Hindlimb muscle (tissue), 1 donor: ENCODE measurements at places on chromosomes 6 and 20. TPM values are rescaled to one million over a fixed set of nuclear protein-coding genes. Genes with fewer than 3 reads are reported as not detected.

DNA sequence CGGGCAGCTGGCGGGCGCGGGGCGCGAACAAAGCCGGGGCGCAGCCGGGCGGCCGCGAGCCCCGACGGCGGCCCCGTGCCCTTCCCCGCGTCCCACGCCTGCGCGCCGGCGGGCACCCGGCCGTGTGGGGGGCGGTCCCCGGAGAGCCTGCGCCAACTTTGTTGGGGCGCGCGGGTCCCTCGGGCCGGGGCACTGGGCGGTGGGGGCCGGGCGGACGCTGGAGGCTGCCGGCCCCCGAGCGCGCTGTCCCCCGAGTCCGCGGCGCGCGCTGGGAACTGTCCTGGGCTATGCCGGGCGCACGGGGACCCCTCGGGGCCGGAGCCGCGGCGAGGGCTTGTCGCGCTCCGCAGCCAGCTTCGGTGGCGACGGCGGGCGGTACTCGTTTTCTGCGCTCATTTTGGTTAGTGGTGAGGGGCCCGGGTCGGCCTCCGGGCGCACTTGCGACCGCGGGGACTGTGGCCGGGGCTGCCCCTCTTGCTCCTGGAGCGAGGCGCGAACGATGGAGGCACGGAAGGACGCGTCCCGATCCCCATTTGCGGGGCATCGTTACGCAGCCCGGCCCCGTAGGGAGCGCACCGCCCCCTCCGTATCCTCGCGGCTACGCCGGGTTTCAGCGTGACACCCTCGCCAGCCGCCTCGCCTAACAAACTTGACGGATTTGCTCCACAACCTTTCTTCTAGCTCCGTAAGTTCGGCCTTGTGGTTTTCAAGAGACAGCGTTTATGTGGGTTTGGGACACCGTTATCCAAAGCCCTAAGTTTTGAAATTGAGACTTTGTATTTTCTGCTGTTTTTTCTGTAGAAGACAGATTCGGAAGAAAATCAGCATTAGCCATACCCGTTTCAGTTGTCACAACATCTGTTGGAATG is 622 bp downstream of the SS18L1 start:
- DNase-seq = no peak

DNA sequence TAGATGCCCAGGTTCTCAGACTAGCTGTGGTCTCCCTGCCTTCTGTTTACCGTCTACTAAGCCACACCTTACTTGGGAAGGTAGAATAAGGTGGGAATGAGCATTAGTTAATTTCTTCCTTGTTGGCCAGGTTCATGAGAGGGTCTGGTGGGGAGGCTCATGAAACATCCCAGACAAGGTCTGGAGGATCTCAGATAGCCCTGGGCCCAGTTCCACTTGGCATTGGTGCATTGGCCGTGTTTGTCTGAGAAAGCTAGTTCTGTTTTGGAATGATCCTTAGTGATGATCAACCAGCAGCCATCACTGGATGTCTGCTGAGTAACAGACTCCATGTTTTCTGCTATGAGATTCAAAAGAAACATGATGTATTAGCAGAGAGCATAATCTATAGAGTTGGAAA is 155.1 kb downstream of the SLC24A3 start:
- DNase-seq = no peak

DNA sequence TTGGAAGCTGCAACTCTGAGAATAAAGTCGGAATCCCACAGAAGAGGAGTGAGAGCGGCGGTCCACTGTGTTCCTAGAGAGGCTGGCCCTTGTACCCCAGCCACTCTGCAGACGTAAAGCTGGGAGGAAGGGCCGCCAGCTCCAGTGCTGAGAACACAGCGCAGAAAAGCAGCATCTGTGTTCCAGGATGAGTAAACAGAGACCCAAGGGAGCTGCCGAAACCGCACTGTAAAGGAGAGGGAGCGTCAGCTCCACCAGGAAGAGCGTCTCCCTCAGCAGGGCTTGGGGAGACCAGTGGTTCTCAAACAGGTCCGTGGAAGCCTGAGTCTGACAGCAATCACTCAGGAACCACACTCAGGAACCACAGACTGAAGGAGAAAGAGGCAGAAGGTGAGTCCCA is 134.0 kb downstream of the WDR27 start:
- DNase-seq = no peak

DNA sequence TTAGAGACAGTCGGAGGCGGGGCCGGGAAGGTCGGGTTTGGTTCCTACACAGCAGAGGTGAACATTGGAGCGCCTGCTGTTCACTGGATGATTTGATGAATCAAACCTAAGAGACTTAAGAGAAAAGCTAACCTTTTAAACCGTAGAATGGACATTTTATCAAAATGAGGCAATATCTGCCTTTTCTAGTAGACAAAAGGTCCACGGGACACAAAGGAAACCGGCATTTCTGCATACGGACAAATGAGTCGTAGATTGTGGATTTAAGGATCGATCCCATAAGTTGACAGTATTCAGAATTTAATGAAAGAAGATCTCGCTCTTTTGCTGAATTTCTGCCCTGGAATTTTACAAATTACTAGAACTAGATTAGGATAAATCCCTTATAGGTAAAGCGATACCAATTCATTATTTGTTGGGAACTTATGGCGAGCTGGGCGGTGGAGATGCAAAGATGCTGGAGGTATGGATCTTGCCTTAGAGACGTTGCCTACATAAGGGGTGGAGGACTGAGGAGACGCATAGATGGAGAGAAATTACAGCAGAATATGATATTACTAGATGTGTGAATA is 400 bp downstream of the PAK1IP1 start:
- no peak for DNase-seq

DNA sequence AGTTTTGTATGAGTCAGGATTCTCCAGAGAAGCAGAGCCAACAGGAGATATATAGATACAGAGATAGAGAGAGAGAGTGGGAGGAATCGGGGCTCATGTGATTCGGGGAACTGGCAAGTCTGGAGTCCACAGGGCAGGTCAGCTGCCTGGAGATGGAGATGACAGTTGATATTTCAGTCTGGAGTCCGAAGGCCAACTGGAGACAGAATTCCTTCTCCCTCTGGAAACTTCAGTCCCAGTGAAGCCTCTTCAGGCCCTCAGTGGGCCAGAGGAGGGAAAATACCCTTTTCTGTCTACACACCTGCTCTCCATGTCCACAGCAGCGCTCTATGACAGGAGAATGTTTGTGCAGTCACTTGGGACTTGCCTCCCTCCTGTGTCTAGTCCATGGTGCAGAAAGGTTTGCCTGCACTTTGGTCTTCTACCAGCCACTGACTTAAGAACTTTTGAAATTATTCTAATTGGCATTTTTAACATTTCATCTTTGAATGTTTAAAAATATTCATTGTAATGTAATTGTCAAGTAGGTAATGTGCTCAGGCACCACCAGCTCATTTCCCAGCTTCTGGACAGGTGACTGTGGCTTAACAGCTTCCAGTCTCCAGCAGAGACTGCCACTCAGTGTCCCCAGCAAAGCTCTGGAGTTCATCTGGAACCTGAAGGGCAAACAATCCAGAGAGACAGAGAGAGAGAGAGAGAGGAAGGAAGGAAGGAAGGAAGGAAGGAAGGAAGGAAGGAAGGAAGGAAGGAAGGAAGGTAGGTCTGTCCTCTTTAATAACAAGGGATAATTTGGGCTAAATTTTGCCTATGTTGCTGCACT is 43.8 kb upstream of the AFDN start:
- DNase-seq = no peak

Gene DYNLT2
- polyA plus RNA-seq = 2.2 TPM

Gene CDH22
- polyA plus RNA-seq = 0.35 TPM

Gene SLC24A3
- polyA plus RNA-seq = 28.9 TPM

Gene SH3BGRL2
- polyA plus RNA-seq = 6.4 TPM

Gene MAS1
- 0.25 TPM for polyA plus RNA-seq
